Germinal center (tissue), 1 donor: ENCODE measurements at places on chromosomes 3 and 15.

- peak; percentile 15 for DNase-seq
Observed at GRCh38 chr3:59809710-59810444, 760.1 kb upstream of the CFAP20DC start.

- no peak for DNase-seq
Observed at GRCh38 chr3:47315069-47315647, 32.4 kb downstream of the KLHL18 start.

DNA sequence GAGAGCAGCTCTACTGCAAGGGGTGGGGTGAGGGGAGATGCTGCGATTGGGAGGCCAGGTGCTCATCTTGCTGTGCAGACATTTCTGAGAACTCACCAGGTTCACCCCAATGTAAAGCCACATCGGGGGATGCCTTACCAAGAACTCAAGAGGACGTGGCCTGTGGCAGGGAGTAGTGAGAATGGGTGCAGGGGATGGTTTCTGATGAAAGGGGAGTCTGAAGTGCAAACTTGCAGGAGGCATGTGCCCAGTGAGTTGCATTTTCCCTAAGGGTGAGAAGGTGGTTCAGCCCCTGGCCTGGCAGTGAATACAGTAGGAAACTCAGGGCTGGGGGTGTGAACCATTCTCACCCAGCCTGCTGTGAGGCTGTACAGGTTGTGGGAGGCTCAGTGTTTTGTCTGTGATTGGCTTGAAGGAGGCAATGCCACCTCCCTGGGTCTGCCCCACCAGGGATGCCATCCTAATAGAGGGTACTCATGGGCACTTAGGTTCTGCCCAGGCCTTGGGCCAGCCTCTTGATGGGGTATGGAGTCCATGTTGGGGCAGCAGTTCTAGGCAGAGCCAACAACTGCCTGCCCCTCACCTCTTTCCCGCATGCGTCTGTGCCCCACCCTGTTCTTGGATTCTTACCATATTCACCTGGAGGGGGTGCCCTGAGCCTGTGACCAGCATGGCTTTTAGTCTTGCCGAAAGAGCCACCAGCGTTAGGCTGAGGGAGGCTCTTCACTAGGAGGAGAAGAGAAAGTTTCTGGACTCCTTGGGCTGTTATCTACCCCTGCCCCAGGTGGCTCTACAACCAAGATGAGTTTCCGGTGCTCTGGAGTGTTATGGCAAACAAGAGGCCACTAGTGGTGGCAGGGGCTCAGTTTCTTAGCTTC is 4.5 kb downstream of the HEMK1 start:
- DNase-seq: no peak

GRCh38 chr3:195556390-195556789 is 13.3 kb upstream of the PPP1R2 start:
- no peak for DNase-seq

DNA sequence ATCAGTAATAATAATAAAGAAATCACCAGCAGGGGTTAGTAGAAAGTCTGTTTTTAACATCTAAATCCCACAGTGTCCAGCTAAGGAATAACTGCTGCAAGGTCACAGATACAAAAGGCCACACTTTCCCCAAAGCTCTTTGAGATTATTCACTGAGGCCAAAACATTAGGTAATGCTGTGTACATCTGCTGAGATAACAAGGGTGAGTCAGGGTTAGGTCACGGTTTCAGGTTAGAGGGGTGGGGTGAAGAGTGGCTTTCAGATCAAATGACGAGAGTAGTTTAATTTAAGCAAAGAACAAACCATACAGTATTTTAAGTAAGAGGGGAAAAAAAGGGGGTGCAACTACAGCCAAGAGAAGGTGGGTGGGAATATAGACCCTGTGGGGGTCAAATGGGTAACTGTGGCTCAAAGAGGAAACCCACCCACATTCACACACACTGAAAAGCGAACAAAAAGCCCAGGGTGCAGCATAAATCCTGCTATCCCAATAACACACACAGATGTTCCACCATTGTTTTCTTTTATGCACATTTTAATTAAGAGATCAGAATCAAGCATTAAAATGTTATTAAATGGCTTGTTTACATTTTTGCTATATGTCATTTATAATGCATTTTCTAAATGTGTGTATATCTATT is 412.9 kb downstream of the TIGIT start:
- DNase-seq: no peak

DNA sequence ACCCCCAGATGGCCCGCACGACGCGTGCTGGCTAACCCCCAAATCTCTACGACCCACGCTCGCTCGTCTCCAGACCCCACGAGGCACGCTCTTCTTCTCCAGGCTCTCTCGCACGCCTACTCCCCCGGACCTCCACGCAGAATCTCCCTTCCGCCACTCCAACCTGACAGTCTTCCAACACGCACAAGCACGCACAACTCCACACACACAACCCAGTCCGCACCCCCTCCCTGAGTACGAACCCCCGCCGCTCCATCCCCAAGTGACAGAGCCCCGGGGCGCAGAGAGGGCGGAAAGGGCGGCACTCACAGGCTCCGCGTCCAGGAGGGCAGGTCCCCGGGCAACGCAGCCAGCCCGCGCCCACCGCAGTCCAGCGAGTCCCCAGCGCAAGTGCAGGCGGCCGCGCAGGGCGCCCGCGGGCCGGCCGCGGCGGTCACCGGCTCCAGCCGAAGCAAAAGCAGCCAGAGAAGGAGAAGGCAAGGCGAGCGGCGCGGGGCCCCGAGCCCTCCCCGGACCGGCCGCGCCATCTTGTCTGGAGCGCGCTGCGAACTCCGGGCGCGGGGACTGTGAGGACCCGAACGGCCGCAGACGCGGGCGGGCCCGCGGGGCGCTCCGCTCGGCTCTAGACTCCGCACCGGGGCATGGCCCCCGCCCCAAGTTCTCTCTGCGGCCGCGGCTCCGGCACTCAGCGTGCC is 794 bp downstream of the LRIG1 start:
- peak; percentile 52 for DNase-seq

DNA sequence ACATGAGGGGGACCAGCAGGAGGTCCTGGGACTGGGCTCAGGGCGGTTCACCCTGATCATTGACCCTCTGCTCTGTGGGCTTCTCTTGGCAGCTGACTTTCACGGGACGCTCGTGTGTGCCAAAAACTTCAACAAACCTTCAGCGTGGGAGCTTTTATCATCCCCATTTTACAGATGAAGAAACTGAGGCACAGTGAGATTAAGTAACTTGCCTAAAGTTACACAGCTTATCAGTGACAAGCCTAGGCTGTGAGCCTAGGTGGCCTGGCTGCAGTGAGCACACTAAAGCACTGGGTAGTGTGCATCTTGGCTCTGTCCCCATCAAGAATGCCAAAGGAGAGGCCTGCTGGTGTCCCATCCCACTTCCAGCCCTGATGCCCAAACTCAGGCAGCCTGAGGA is 23.6 kb upstream of the DUSP7 start:
- DNase-seq: no peak

DNA sequence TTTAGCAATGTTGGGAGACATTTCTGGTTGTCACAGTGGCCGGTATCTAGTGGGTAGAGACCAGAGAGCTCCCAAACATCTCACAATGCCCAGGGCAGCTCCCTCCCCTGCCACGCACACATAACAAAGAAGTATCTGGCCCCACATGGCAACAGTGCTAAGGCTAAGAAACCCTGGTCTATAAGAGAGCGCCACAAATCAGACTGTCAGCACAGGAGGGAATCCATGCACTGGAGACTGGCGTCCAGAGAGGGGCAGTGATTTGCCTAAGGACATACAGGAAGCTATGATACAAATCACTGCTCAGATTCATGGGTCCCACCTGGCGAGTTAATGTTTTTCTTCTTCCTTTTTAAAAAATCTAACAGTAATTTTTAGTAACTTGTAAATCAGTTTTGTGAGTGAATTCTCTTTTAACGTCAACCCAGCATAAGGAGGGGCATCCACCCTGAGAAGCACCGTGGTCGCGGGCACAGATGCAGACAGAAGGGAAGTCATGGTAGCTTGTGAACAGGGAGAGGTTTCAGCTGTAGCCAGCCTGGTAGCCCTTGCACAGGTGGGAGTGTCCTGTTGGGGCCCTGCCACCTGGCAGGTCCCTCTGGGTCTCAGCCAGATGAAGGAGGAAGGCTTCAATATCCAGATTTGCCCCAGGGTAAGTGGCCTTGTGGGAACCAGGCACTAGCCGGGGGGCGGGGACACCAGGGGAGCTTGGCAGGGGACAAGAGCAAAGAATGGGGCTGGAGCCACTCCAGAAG is 8.7 kb downstream of the ISG20 start:
- peak; percentile 74 for DNase-seq

DNA sequence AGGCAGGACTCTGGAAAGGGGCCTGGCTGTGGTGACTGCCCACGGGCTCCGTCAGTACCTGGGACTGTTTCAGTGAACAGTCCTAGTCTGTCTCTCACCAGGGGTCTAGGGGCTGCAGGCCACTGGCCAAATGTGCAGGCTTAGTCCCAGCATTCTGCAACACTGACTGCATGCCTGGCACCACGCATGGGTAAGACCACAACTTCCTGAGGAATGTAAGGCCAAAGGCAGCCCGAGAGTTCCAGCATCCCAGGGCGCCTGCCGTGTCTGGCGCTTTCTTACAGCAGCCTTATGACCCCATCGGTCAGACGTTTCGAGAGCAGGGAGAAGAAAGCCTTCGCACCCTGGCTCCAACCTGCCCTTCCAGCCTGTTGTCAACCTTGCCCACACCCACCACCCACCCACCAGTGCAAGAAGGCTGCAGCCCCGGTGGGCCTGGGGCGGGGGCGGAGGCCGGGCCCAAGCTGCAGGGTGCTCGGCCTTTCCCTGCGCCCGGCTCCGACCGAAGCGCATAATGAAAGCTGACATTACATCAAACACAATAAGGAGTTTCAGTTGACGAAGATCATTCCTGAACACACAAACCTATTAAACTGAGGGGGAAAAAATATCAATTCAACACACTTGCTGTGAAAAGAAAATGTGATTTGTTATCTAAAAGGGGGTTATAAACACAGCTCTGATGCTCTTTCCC is 29.5 kb upstream of the TMEM115 start:
- no peak for DNase-seq

- no peak for DNase-seq
Observed at GRCh38 chr3:167972502-167972901, 123.2 kb downstream of the GOLIM4 start.

- DNase-seq: no peak
Observed at GRCh38 chr3:143565951-143566350, 282.3 kb downstream of the SLC9A9 start.

GRCh38 chr3:107561980-107562379 is 39.2 kb downstream of the BBX start:
- DNase-seq: no peak

- no peak for DNase-seq
Observed at GRCh38 chr3:155262295-155262694, 31.2 kb downstream of the STRIT1 start.

DNA sequence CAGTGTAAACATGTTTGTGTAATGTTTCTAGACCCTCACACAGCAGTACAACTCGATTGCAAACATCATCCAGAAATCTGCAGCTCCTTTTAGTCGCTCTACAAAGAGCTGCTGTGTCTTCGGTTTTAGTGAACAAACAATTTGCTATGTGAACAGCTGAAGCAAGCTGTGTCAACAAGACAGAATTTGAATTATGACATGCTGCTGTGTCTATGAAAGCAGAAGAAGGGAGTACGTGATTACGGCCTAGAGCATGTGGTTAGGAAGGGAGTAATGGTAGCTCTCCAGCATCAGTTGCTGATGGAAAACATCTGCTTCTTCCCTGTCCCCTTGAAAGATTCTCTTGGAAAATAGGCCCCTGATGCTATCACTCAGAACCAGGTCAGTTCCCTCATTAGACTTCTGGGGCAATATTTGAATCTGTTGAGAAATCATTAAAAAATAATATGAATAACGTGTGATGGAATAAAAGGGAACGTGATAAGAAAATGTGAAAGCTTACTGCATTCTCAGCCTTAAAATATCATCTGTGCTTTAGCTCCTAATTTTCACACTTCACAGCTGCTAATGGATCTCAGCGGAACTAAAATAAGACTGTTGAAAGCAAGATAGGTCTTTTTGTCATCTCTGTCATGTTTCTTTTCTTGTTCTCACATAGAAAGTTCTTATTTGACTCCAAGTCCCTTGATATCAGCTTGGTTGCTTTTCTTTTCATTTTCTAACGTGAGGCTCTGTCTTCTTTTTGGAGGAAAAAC is 891.5 kb downstream of the ROBO2 start:
- DNase-seq: no peak

DNA sequence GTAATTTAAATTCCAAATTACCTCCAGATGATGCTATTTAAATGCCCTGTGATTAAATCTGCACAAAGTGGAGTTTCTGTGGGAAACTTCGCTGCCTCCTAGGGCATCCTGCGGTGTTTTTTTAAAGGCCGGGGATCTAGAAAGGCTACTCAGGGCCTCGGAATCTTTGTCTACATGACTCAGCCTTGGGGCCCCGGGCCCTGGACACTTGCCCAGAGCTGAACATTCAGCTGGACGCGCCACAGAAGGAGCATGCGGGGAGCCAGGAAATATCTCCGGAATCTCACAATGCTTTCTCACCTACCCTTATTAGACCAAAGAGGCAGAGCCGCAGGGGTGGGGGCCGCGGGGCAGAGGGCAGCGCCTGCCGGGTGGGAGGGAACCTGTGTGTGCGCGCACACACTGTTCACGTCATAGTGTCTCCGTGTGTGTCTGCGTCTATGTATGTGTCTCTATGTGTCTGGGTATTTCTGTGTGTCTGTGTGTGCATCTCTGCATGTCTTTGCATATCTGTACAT is 145.5 kb upstream of the TPM1 start:
- no peak for DNase-seq

GRCh38 chr15:67548236-67548852 is 5.8 kb downstream of the MAP2K5 start:
- DNase-seq: no peak

GRCh38 chr3:126084768-126085180 is 850 bp upstream of the SLC41A3 start:
- DNase-seq: no peak

GRCh38 chr3:196632046-196632751 is 7.3 kb upstream of the NRROS start:
- DNase-seq: peak; percentile 85

DNA sequence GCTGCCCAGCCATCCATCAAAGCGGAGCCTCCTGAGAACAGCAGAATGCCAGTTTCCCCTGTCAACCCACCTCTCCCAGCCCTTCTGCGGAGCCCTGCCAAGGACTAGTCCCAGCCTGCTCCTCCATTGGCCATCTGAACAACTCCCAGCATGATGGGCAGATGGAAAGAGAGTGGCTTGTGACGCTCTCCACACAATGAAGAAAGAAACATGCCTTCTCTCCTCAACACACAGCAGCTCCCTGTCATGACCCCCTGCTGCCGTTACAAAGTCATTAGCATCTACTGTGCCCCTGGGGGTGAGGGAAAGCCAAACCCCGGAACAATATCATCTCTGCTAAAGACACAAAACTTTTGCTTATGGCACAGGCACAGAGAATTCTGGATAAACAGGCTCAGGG is 33.6 kb downstream of the MECOM start:
- no peak for DNase-seq

GRCh38 chr3:63296249-63296648 is 18.1 kb downstream of the SYNPR start:
- no peak for DNase-seq

DNA sequence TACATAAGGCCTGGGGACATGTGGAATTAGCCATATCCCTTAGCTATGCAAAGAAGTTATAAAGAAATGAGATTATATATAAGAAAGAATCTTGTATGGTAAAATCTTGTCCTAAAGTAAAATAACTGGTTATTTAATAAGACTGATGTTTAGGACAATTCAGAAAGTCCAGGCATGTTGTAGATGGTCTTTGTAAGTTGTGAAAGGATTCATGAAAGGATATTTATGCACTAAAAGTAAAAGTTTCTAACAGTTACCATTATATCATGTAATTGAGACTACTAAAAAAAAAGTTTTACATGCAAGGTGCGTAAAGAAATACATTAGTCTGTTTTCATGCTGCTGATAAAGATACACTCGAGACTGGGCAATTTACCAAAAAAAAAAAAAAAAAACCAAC is 146.3 kb downstream of the FMN1 start:
- no peak for DNase-seq
